ENCODE measurements at places on chromosomes 1 and 21.

- peak; percentile 63 for DNase-seq
These were observed 61.5 kb upstream of the RGS2 start for GRCh38 chr1:192747301-192747700.

DNA sequence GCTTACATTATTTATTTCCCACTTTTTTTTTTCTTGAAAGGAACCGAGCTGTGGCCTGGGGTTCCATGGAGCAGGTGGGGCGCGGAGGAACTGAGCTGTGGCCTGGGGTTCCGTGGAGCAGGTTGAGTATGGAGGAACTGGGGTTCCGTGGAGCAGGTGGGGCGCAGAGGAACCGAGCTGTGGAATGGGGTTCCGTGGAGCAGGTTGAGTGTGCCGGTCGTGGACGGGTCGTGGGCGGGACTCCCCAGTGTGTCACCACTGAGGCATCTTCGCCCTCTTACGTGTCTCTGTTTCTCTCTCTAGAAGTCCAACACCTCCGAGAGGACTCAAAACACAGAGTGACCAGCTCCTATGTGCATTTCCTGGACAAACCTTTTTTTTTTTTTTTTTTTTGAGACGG, 1.2 kb upstream of the SCNN1D start:
- DNase-seq, result no peak

DNA sequence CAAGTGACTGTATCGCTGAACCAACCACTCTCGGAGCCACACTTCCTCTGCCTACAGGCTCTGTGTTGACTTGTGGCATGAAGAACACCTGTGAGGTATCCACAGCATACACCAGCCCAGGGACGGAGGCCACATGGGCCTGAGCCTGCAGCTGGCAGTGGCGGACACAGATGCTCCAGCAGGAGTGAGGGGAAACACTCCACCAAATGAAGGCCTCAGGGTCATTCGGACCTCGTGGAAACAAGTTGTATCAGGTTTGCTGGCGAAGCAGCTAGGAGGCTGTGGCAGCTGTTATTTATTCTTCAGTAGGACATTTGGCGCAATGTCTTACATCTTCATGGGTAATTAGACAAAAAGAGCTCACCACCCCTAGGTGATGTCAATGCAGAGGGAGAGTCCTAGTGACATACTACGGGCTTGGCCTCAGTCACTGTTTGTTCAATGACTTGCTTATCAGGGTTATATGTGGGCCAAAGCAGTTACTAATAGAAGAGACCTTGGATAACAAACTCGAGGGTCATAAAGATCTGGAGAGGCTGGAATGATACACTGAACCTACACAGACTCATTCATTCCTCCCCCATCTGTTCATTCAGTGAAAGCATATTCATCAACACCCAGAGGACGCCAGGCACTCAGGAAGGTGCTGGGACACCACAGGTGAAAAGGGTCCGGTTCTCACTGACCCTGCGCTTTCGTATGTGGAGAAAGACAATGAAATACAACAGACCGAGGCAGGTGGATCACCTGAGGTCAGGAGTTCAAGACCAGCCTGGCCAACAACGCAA, 11.6 kb upstream of the ETS2 start:
- DNase-seq, result no peak

DNA sequence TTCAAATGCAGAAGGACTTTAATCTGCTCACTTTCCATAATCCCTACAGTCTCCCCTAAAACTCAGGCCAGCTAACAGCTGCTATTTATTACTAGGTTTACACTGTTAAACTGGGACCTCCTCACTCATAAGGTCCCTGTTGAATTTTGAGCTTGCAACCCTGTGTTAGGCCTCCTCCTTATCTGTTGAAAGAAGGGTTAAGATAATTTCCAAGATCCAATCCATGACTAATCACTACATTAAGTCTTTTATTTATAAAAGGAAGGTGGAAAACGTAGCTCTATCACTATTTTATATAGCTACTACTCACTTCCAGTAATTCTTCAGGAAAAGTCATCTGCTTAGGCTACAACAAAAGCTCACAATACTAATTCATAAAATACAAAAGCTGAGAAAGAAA, 79.5 kb downstream of the EVI5 start:
- DNase-seq, result no peak

DNA sequence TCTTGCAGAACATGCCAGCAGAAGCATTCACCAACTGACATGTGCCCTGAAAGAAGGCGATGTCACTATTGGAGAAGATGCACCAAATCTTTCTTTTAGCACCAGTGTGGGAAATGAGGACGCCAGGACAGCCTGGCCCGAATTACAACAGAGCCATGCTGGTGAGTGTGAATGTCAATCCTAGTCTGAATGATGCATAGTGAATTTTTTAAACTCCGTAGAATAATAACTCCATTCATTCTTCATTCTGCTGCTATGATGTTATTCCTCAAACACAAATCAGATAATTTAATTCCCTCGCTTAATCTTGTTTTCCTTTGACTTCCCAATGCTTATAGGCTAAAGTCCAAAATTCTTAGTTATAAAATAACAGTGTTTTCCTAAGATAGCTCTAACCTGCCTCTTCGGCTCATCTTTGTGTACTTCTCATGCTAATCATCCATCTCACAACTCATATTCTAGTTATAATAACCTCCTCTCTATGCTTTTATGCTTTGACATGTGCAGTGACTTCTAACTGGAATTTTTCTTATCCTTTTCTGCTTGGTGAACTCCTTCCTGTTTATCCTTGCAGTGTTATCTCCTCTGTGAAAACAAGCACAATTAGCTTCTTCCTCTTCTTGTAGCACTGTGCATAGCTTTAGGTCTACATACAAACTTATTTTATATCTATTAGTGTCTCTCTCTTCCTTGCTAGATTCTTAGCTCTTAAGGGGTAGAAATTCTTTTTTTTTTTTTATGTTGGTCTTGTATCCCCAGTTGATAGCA, 14.4 kb downstream of the SDCCAG8 start:
- no peak for DNase-seq

- DNase-seq, result no peak
These were observed 2.7 kb downstream of the RPRD2 start for GRCh38 chr1:150366416-150367296.

GRCh38 chr1:27935721-27936120, 921 bp downstream of the SMPDL3B start:
- DNase-seq, result no peak

GRCh38 chr1:76763738-76764137, 103.5 kb upstream of the ST6GALNAC5 start:
- DNase-seq, result no peak

GRCh38 chr1:200794506-200795065, 55.9 kb downstream of the CAMSAP2 start:
- no peak for DNase-seq

- no peak for DNase-seq
These were observed 3.8 kb downstream of the LAMC1 start for GRCh38 chr1:183027031-183027430.

DNA sequence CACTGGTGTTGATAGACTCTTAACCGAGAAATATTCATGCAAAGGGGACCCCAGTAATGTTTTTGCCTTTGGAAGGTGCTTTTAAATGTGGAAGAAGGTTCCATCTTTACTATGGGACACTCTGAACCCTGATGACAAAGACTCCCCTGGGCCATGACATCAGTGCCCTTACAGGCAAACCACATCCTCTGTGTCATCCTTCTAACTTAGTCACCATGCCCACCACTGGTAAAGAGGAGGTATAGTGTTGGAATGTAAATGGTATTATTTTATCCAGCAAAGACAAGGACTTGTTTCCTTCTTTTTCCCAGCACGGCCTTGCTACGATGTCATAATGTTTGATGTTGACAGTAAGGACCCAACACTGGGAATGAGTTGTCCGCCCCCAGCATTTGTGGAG, 12.6 kb downstream of the METTL13 start:
- DNase-seq, result no peak

GRCh38 chr21:35026617-35027562, 22.2 kb downstream of the RUNX1 start:
- no peak for DNase-seq

- DNase-seq, result no peak
These were observed 20.9 kb downstream of the UMODL1 start for GRCh38 chr21:42091899-42092508.

GRCh38 chr1:59767119-59767518, 47.6 kb upstream of the HOOK1 start:
- no peak for DNase-seq

All from fibroblast of skin of left biceps (primary cell).